Inflammatory macrophage treated with lipopolysaccharide for 1 hour (primary cell): ENCODE measurements at places on chromosomes 11 and 22.

- no peak for DNase-seq
Measured at GRCh38 chr11:130190371-130190881, 30.8 kb downstream of the ST14 start.

- DNase-seq: no peak
Measured at GRCh38 chr22:32720924-32721323, 80.6 kb upstream of the TIMP3 start.

GRCh38 chr11:78683774-78684173 is 109.1 kb upstream of the NARS2 start:
- no peak for DNase-seq

DNA sequence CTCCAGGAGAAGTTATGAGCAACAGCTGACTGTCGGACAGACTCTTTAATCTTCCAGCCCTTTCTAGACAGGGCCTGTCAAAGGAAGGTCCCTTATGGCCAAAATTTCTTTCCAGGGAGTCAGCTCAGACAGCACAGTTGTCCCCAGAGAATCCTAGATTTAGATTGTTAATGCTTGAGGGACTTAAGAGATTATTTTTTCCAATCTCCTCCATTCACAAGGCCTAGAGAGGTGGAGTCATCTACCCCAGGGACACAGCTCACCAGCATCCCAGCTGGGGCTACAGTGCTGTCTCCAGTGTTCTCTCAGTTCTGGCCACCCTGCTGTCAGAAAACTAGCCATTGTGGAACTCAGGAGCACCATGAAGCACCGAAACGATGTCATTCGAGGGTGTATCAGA is 7.8 kb downstream of the DSCAML1 start:
- no peak for DNase-seq

GRCh38 chr11:34208266-34209135 is 103.1 kb downstream of the NAT10 start:
- peak; percentile 66 for DNase-seq

DNA sequence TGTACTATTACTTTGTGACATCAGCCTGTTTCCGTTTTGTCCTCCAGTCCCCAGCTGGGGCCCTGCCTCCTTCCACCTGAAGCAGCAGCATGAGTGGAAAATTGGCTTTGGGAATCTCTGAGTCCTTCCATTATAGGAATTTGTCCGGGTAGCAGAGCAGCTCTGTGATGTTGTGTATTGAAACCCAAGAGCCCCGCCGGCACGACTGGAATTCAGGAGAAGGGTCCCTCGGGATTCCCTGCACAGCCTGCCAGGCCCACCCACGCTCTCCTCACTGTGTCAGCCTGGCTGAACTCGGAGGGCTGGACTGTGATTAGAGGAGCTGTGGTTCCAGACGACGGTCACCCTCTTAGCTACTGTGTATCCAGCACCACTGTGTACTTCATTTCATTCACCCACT is 18.8 kb upstream of the TSPAN18 start:
- no peak for DNase-seq

GRCh38 chr11:44946263-44946662 is 4.4 kb downstream of the TP53I11 start:
- no peak for DNase-seq

- DNase-seq: no peak
Measured at GRCh38 chr11:17432002-17432401, 43.5 kb upstream of the KCNJ11 start.
